Mesothelial cell of epicardium (in vitro differentiated cells): ENCODE measurements at places on chromosomes 2 and 18.
A peak's percentile ranks its signal among the peaks of the same experiment; 100 is the strongest.

DNA sequence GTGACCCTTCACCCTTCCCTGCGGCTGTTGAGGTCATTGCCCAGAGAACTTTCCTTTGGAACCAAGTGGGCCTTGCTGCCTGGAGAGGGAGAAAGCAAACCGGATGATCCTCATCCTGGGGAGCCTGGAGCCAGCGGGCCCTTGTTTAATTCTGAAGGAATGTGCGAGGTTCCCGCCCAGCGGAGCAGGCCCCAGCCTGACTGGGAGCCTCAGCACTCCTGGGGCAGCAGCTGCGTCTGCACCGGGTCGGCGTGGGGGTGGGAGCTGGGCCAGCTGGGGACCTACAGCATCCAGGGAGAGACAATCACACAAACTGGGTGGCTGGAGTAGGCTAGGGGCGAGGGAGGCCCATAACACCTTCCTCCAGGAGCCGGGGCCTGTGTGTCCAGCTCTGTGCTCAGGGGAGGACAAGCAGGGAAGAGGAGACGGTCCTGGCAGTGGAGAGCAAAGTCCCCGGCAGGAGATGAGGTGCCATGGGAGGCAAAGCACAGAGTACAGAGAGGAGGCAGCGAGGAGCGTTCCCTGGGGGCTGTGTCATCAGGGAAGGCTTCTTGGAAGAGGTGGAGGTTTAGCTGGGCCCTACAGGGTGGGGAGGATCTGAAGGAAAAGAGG lies 61.9 kb upstream of the HAAO start:
- peak overlapping the region; percentile 91 for H3K27ac ChIP-seq
- H3K27me3 ChIP-seq = no peaks in the 10 kb centered on the region

DNA sequence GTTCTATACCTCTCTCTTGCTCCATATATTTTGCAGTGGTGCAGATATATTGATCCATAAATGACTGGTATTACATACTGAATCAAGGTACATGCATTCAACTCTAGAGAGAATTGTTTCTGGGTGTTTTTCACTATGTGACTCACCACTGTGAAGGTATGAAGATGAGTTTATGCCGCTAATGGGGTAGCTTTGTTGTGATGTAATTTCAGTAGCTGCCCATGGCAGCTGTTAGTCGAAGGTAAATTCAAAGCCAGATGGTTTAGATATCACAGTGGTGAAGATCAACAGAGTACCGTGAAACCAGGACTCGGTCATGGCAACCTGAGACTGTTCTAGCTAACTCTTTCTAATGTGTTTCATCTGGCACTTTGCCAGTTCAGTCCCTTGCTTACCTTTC lies 50.4 kb downstream of the PKP4 start:
- no peaks in the 10 kb centered on the region for H3K36me3 ChIP-seq
- H3K4me1 ChIP-seq = peaks cover 38% of the 10 kb centered on the region
- no peaks in the 10 kb centered on the region for H3K27me3 ChIP-seq

DNA sequence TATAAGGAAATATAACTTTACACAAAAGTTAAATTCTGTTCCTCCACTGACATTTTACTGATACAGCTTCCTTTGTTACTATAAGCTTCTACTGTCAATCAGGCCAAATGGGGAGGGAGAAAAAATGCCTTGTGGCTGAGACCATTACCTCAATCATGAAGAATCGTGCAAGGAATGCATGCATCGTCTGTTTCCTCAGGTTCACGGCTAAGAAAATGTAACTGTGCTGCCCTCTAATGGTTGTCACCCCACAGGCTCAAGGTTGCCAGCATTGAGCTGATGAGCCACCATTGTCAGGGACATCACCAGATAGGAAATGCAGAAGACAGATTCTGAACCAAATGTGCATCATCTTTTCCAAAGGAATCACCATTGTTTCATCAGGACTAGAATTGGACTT lies 426.9 kb downstream of the CDH2 start:
- H3K27ac ChIP-seq = no peak overlapping the region
- H3K36me3 ChIP-seq = no peaks in the 10 kb centered on the region

GRCh38 chr2:168156661-168157060 lies 90.7 kb downstream of the STK39 start:
- no peaks in the 10 kb centered on the region for H3K27me3 ChIP-seq
- peak overlapping the region; percentile 66 for H3K27ac ChIP-seq
- H3K4me1 ChIP-seq = peaks cover 39% of the 10 kb centered on the region
- H3K4me3 ChIP-seq = no peak overlapping the region
- DNase-seq = no peak

GRCh38 chr2:55587-56448 lies 9.5 kb upstream of the FAM110C start:
- no peak for DNase-seq
- H3K36me3 ChIP-seq = no peaks in the 10 kb centered on the region
- H3K4me1 ChIP-seq = no peaks in the 10 kb centered on the region
- H3K27ac ChIP-seq = no peak overlapping the region

- H3K36me3 ChIP-seq = no peaks in the 10 kb centered on the region
- peaks cover 10% of the 10 kb centered on the region for H3K27me3 ChIP-seq
- no peak overlapping the region for H3K4me3 ChIP-seq
- no peaks in the 10 kb centered on the region for H3K4me1 ChIP-seq
- no peak overlapping the region for H3K27ac ChIP-seq
- DNase-seq = no peak
Observed at GRCh38 chr2:225069966-225070365, 27.7 kb upstream of the DOCK10 start.

DNA sequence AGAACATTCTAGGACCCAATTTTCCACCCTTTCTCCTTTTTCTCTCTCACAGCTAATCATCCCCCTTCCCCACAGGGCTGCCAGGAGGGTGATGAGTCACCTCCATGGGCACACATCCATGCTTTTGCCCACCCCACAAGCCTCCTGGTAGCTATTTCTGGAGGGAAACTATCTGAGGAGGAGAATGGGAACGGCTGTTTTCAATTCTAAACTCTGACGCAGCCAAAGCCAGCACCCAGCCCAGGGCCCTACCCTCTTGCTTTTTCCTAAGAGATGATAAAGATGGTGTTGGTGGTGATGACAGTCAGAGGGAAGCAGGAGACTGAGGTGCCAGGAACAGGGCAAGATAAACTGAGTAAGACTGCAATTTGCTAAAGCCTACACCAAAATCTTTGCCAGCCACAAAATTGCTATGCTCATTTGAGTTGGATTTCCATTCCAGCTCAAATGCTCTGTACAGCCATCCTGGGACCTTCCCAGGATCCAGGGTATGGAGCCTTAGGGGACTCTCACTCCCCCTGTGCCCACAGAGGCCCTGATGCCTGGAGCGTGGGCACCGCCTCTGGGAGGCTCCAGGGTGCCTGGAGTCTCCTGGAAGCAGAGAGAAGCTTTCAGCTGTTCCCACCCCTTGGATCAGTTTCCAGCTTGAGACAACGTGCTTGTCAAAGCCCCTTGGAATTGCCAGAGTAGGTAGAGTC lies 62.0 kb upstream of the FZD7 start:
- H3K4me1 ChIP-seq = peaks cover 40% of the 10 kb centered on the region
- H3K27me3 ChIP-seq = no peaks in the 10 kb centered on the region
- H3K36me3 ChIP-seq = no peaks in the 10 kb centered on the region
- H3K4me3 ChIP-seq = no peak overlapping the region

GRCh38 chr2:38783586-38783985 lies 5.6 kb downstream of the GEMIN6 start:
- H3K27ac ChIP-seq = no peak overlapping the region
- H3K4me1 ChIP-seq = peaks cover 4% of the 10 kb centered on the region
- DNase-seq = no peak
- no peaks in the 10 kb centered on the region for H3K27me3 ChIP-seq
- H3K4me3 ChIP-seq = no peak overlapping the region
- H3K36me3 ChIP-seq = peaks cover 7% of the 10 kb centered on the region

GRCh38 chr2:96174251-96175144 lies 29.3 kb upstream of the DUSP2 start:
- peaks cover 9% of the 10 kb centered on the region for H3K4me1 ChIP-seq
- H3K27ac ChIP-seq = no peak overlapping the region
- peak; percentile 53 for DNase-seq
- no peaks in the 10 kb centered on the region for H3K36me3 ChIP-seq
- H3K27me3 ChIP-seq = peaks cover 12% of the 10 kb centered on the region
- no peak overlapping the region for H3K4me3 ChIP-seq

- peaks cover 23% of the 10 kb centered on the region for H3K4me1 ChIP-seq
- DNase-seq = no peak
- H3K4me3 ChIP-seq = no peak overlapping the region
- H3K36me3 ChIP-seq = peaks cover 8% of the 10 kb centered on the region
- no peak overlapping the region for H3K27ac ChIP-seq
- no peaks in the 10 kb centered on the region for H3K27me3 ChIP-seq
Observed at GRCh38 chr2:215667585-215668377, 231.9 kb upstream of the FN1 start.

DNA sequence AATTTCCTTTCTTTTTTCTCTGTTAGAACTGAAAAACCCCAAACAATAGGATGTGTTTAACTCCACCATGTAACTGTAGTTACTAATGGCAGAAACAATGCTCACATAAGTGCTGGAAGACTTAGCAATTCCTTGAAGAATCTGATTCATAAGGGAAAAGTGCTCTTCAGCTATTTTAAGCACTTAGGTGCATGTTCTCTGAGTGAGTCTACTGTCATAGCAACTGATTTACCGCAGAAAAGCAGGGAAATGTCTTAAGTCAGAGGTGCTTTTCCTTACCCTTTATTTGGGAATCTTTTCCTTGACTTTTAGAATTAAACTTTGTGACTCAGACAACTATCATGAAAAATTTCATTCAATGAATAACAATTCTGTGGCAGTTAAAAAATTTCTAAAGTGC lies 65.4 kb upstream of the NABP1 start:
- H3K27ac ChIP-seq = no peak overlapping the region
- peaks cover 1% of the 10 kb centered on the region for H3K4me1 ChIP-seq
- H3K4me3 ChIP-seq = no peak overlapping the region
- no peaks in the 10 kb centered on the region for H3K36me3 ChIP-seq
- no peak for DNase-seq

DNA sequence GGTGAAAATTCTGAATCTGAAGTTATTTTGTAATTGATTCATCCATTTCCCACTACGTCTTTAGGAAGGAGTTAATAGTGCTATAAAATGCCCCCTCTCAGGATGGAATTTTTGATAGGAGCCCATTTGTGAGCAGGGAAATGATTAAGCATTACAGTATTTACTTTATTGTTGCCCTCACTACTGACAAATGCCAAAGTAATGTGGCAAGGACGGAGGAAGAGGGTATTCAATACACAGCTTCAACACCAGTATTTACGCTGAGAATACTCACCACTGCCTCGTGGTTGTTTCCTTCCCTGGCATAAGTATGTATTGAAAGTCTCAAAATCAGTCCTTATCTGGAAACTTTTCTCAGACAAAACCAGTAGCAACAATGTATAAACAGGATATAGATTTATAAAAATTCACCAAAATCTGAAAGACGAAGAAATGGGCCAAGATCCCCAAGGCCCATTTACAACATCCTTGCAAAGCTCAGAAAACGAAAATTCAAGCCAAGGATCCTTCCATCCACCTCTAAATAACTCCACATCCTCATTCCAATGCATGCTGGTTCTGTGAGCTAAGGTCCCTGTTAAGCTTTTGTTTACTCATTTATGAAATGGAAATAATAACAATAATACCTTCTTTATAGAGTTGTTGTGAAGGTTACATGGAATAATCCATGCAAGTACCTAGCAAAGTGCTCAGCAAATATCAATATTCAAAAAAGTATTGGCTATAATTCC lies 29.3 kb downstream of the FEZ2 start:
- H3K27me3 ChIP-seq = no peaks in the 10 kb centered on the region
- peaks cover 20% of the 10 kb centered on the region for H3K36me3 ChIP-seq
- no peak overlapping the region for H3K4me3 ChIP-seq
- H3K27ac ChIP-seq = peak overlapping the region; percentile 97
- no peak for DNase-seq

- no peaks in the 10 kb centered on the region for H3K36me3 ChIP-seq
- no peak overlapping the region for H3K4me3 ChIP-seq
- peaks cover 9% of the 10 kb centered on the region for H3K4me1 ChIP-seq
- H3K27me3 ChIP-seq = no peaks in the 10 kb centered on the region
- H3K27ac ChIP-seq = no peak overlapping the region
Observed at GRCh38 chr2:127646487-127647241, 711 bp downstream of the GPR17 start.

- peak overlapping the region; percentile 35 for H3K27ac ChIP-seq
- no peaks in the 10 kb centered on the region for H3K27me3 ChIP-seq
- H3K36me3 ChIP-seq = peaks cover 3% of the 10 kb centered on the region
- H3K4me1 ChIP-seq = peaks cover 15% of the 10 kb centered on the region
- no peak for DNase-seq
- no peak overlapping the region for H3K4me3 ChIP-seq
Observed at GRCh38 chr2:27795868-27796277, 24.4 kb downstream of the MRPL33 start.

- peaks cover 54% of the 10 kb centered on the region for H3K4me1 ChIP-seq
- peak overlapping the region; percentile 94 for H3K27ac ChIP-seq
- no peaks in the 10 kb centered on the region for H3K36me3 ChIP-seq
Observed at GRCh38 chr18:10928011-10928771, 221.2 kb downstream of the PIEZO2 start.

DNA sequence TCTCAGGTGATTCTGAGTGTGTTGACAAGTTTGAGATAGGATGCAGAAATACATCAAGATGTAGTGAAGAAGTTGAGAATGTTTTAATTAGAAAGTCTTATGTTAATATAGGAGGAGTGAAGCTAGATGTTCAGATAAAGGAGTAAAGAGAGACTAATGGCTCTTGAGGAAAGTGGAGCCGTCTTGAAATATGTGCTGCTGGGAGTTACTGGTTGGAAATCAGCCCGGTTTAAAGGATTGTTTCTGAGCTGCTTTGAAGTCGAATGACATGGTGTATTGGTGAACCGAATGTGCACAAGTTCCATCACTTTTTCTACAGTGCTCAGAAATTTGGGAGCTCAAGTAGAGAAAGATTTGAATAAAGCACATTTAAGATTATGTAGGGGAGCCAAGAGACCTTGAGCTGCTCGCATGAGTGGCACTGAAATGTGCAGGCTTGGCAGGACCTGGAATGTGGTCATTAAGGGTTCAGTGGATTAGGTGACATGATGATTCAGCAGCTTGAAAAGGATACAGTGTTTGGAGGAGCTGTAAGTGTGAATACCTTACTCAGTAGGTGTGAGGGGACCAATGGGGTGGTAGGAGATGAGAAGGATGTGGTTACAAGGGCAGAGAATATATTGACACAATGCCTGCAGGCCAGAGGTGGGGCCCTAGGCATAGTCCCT lies 68.6 kb downstream of the CAB39 start:
- DNase-seq = no peak
- no peaks in the 10 kb centered on the region for H3K27me3 ChIP-seq
- H3K4me3 ChIP-seq = no peak overlapping the region

DNA sequence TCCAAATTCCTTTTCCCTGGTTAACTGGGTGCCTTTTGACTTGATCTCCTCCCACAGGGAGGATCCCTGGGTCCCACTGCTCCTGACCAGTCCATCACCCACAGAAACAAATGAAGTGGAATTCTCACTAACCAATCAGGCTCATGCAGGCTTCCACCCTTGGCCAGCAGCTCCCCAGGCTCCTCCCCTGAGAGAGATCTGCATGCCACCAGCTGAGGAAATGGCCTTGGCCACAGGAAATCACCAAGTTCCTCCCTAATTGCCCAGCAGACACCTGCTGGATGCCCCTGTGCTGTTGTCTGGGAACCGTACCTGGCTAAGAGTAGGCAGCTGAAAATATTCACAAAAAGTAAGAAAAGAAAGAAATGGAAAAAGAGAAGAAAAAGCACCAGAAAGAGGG lies 207.4 kb downstream of the NCK2 start:
- H3K4me3 ChIP-seq = no peak overlapping the region
- H3K4me1 ChIP-seq = peaks cover 6% of the 10 kb centered on the region
- no peak overlapping the region for H3K27ac ChIP-seq
- DNase-seq = no peak
- peaks cover 46% of the 10 kb centered on the region for H3K27me3 ChIP-seq
- H3K36me3 ChIP-seq = no peaks in the 10 kb centered on the region
